ENCODE measurements at places on chromosomes 12 and 14.

DNA sequence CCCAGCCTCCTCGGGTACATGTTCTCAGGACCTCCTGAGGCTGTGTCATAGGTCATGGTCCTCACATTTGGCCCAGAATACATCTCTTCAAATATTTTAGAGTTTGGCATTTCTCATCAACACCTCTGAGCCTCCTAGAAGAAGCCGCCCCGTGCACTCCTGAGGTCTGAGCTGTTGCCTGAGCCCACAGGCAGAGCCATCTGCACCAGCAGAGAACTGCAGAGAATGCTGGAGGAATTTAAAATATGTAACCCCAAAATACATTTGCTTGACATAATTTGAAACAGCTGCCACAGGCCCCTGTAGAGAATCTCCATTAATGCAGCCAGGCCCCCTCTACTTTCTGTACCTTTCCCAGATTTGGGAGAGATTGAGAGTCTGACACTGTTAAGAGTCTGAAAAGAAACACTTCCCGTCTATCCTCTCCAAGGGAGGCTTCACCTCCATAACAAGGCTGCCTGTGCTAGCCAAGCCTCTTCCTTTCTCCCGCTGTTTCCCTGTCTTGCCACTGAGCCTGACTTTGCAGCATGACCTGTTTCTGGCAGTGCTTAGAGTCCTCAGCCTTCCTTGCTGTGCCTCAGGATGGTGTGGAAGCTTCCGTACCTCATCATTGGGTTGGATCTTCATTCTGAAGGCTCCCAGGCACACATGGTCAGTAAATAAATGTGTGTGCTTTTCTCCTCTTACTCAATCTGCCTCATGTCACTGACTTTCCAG lies 95.4 kb upstream of the SFSWAP start:
- no peak for DNase-seq

GRCh38 chr12:125544960-125545359 lies 479.7 kb downstream of the AACS start:
- DNase-seq: no peak

DNA sequence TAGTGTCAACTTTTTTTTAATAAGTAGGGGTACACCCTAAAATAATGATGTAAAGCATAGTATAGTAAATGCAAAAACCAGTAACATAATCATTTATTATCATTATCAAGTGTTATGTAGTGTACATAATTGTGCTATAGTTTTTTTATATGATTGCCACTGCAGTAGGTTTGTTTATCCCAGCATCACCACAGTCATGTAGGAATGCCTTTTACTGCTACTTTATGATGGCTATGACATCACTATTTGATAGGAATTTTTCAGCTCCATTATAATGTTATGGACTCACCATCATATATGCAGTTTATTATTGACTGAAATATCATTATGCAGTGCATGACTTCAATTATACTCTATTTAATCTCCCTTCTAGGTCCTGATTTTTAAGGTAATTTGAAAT lies 121.6 kb downstream of the GPHN start:
- DNase-seq: no peak

DNA sequence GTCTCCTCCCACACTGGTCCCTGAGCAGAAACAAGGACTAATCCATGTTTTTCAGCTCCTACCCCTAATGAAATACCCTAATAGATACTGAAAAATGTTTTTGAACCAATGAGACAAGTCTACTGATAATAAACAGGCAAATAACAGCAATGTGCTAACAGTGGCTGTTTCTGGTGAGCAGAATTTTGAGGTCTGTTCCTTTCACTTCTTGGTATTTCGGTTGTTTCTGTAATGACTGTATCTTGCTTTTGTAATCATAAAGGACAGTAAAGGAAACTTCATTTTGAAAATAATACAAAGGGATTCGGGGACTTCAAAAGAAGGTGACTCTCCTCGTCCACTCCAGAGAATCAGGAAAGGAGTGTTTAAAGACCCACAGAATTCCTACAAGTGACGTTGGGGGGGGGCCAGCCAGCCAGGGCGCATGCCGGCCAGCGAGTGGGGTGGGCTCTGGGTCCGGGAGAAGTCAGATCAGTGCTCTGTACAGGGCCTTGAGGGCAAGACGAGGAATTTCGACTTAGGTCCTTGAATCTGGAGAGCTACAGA lies 1.1 kb upstream of the CD9 start:
- no peak for DNase-seq

DNA sequence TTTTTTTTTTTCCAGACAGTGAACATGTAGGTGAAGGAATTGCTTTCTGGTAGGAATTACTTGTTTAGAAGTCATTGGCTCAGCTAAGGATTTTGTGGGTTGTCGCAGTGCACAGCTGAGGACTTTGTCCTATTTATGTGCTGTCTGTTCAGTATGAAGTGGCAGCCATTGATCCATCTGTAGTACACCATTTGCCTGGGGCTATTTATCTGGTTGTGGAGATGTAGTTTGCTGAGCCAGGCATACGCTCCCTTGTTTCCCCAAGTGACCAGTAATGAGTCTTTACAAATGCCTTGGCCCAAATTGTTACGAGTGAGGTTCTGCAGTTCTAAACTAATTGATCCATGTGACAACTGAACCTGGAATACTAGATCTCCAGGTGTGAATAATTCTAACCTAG lies 140.1 kb downstream of the NRXN3 start:
- no peak for DNase-seq

DNA sequence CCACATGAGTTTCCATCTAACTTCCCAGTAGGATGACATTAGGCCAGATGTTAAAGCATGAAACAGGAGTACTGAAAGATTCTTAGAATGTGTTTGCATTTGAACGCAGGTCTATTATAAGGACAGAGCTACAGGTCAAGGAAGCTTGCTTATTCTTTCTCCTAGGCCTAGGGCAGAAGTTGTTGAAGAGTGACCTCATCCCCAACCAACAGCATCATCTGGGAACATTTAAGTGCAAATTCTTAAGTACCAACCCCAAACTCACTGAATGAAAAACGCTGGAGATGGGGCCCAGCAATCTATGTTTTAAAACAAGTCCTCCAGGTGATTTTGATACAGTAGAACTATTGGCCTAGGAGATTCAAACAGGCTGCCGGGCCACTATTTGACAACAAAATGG lies 52.4 kb downstream of the PAPLN start:
- DNase-seq: no peak

GRCh38 chr12:71216725-71217579 lies 59.2 kb upstream of the TSPAN8 start:
- DNase-seq: no peak

DNA sequence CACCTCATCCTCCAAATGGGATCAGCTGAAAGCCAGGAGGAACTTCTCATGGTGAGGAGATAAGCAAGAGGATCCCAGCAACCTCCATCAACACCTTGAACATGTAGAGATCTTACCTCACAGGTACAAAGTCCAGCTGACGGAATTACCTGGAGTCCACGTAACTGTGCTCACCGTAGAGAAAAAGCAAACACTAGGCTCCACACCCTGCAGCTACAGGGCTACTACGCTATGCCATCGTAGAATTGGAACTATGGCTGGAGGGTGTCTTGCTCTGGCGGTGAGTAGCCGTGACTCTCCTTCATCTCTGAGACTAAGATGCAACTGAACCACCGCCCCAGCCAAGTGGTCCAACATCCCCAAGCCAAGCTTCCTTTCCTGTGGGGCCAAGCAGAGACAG lies 50.5 kb downstream of the CRY1 start:
- no peak for DNase-seq

GRCh38 chr14:24204163-24205146 lies 1.0 kb upstream of the TSSK4 start:
- DNase-seq: no peak

DNA sequence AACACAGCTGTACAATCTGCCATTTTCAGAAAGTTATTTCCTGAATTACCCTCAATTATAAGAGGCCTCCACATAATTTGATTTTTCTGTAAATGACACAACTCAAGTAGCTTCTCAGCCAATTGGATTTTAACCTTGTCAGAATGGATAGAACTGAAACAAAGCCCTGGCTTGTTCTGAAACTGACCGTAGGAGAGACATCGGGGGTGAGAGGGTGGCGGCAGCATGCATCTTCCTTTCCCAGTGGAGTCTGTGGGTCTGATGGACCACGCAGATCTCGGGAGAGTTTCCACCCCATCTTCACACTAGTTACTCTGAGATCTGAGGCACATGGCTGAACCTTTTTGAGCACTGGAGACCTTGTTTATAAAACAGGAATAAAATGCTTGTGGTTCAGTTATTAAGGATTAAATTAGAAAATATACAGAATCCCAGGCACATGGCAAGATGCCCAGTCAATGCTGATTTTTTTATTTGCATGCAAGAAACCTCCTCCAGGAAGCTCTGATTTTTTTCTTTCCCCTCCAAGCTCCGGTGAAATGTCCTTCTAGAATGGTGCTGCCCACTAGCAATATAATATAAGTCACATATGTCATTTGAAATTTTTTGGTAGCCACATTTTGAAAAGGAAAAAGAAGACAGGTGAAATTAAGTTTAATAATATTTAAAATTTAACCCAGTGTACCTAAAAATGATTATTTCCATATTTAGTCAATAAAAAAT lies 153.9 kb downstream of the CHST11 start:
- DNase-seq: no peak

All from stimulated activated CD4-positive, alpha-beta T cell treated with anti-CD3 and anti-CD28 coated beads, Interleukin-12 subunit alpha, Interleukin-12 subunit beta, amount 100 ng/mL, for 4 hours (primary cell).